Activated T-helper 9 cell treated with anti-CD3 and anti-CD28 coated beads, Interleukin-2, amount 50 U/mL, for 16 hours (primary cell): ENCODE measurements at places on chromosomes 5 and 9.

DNA sequence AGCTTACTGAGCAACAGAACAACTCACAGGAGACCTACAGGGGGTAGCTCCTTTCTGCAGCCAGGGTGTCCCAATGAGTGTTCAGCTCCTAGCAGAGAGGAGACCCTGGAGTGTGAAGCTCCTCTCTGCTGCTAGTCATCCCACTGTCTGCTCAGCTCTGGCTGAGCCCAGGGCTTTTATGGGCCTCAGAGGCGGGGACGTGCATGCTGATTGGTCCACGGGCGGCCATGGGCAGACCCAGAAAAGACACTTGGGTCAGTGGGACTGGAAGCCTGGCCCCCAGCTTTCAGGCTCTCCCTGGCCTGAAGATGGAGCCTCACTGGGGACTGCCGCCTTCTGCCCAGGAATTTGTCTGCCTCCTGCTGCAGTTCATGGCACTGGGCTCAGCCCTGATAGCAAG lies 40.6 kb downstream of the TSPAN17 start:
- DNase-seq: no peak

DNA sequence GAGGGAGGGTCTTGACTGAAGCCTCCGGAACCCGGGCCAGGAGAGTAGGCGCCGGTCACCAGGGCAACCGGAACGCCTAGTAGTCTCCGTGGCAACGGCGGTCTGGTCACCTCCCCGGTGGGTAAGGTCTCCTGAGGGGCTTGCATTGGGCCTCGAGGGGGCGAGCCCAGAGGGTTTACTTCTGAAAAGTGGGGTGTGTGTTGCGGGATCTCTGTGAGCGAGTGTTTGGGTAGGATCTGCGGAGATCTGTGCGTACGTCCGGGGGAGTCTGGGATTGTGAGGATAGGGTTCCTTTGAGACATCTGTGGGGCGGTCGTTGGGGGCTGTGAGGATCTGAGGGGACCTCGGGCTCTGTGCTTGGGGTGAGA lies at the start of gene FAM221B:
Gene FAM221B, minus strand, starts transcription at position 17 of the 368 bp plus-strand sequence. CDS start 2,571 bp downstream, outside the sequence.
- no peak for DNase-seq

DNA sequence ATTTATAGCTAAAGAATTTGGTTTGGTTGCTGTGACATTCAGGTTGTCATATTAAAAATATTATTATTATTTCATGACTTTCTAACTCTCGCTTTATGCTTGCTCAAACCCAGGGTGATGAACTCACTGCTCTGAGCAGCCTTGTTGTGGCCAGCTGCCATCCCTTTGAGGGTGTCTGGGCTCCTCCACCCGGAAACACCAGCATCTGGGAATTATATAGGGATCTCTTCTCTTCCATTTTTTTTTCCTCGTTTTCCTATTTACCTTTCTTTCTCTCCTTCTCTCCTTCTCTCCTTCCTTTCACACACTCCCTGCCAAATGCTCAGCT lies 355.8 kb upstream of the SMARCA2 start:
- no peak for DNase-seq

GRCh38 chr5:112419986-112420864 lies 1.1 kb upstream of the EPB41L4A start:
- DNase-seq: no peak

- no peak for DNase-seq
Measured at GRCh38 chr9:11805969-11806368, 887.2 kb upstream of the TYRP1 start.
